Hematopoietic multipotent progenitor cell treated with erythropoietin and hydrocortisone succinate and interleukin-3 and kit ligand, for 17 days (in vitro differentiated cells): ENCODE measurements at places on chromosomes 3 and 15.

DNA sequence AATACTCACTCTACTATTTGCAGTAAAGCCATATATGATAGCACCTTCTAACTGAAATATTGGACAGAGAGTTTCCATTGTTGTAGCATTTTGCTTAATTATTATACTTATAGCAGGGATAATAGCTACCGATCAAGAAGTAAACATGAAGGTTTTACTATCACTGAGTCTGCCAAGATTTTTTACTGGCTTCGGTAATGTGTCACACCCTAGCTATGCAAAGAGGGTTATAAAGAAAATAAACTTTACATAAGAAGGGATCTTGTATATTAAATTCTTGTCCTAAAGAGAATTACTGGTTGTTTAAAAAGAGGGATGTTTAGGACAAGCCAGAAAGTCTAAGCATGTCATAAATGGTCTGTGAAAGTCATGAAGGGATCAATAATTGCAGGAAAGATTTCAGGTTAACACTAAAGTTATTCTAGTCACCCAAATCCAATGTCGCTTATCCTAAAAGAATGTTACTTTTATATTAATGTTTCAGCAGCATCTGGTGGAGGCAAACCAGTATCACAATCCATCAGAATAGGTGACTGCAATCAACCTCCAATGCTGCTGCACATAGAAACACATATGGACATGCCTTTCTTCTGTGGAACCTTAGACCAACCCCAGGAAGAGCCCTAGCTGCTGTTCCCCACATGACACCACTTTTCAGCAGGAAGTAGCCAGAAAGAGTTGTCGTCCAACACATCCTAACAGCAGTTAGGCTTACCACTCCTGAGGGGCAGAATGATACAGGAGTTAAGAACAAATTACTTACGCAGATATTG lies 62.7 kb upstream of the GK5 start:
- no peak for DNase-seq

DNA sequence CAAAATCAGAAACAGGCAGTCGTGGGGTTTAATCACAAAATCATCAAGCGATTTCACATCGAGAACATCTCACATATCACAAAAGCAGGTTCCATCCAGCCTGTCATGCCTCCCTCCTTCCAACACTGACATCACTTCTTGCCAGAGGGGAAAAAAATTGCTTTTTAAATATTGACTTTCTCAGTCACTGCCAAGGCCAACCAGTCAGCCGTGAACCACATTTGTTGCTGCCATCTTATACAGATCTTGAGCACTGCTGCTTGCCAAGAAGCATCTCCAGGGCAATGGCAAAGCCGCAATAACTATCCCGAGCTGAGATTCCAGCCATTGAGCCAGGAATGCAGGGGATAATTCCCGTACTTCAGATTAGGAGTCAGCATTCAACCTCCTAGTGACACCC lies 174.6 kb downstream of the ANXA2 start:
- no peak for DNase-seq

- DNase-seq = no peak
These were observed 27.7 kb upstream of the MUC4 start for GRCh38 chr3:195839260-195840010.

GRCh38 chr3:156455839-156456238 lies 99.1 kb downstream of the SSR3 start:
- DNase-seq = no peak

DNA sequence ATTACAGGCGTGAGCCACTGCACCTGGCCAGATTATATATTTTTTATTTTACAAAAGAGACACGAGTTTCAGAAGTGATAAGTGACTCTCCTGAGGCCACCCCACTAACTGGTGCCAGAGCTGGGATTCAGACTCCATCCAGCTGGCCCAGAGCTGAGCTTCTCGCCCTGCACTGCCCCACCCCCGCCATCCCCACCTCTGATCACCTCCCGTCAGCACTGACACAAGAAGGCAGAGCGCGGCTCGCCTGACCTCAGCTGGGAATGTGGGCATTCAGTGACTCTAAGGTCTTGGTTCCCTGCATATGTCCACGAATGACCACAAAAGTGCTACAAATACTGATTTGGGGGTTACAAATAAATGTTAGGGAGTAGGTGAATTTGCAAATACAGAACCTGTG lies 56.1 kb upstream of the GALNT15 start:
- DNase-seq = no peak

DNA sequence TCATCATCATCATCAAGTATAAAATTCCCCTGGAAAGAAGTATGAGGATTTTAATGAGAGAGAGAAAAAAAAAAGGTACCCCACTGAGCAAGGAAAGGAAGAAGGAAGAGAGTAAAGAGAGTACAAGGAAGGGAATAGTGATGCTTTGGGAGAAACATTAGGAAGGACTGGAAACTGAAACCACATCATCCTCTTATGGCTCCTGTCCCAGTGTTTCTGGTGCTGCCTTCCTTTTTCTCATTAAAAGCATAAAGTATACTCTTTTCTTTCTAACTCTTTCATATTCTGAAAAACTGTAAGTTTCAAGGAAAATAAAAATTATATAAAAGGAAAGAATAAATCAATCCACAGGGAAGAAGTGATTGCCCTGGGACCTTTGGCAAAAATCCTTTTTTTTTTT lies 616.4 kb upstream of the CBLB start:
- DNase-seq = no peak

- no peak for DNase-seq
These were observed 70.6 kb downstream of the AP4E1 start for GRCh38 chr15:50979041-50979440.
